ENCODE measurements at places on chromosomes 13 and 19.

GRCh38 chr13:47708386-47708785 is 292.7 kb downstream of the SUCLA2 start:
- DNase-seq = no peak

GRCh38 chr19:50838239-50838638 is 4.9 kb upstream of the KLK15 start:
- peak; percentile 49 for DNase-seq

GRCh38 chr13:37443538-37443937 is 155.0 kb downstream of the POSTN start:
- DNase-seq = no peak

- no peak for DNase-seq
These were observed 9.8 kb upstream of the USPL1 start for GRCh38 chr13:30607908-30608307.

GRCh38 chr19:10126213-10126639 is 6.5 kb upstream of the EIF3G start:
- DNase-seq = no peak

DNA sequence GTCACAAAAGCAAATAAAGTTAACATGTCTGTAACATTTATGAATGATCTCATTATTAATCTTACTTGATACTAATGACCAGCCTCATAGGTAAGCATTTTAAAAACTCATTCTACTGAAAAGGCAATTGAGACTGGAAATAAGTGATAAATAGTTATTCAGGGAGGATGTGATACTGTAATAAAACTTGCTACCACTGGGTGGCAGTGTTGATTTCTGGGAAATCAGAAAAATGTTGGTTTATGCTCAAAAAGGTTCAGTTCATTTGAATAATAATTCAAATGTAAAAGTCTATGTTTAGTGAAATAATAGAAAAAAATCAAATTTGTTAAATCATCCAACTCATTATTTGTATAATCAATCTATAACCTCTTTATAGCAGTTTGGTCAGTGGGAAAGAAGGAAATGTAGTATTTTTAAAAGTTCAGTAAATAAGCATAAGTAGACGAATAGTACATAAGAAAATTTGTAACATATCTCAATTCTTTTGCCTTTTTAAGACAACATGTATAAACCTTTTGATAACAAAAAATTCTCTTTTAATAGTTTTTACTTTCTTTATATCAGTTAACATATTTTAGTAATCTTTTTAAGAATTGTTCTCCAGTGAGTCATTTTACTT is 9.6 kb downstream of the ABHD13 start:
- DNase-seq = no peak

GRCh38 chr13:45055198-45055901 is 65.0 kb upstream of the GTF2F2 start:
- no peak for DNase-seq

- DNase-seq = no peak
These were observed 1687.5 kb downstream of the EFNB2 start for GRCh38 chr13:104847922-104848321.

GRCh38 chr19:39401070-39401548 is 5.5 kb upstream of the ZFP36 start:
- DNase-seq = no peak

DNA sequence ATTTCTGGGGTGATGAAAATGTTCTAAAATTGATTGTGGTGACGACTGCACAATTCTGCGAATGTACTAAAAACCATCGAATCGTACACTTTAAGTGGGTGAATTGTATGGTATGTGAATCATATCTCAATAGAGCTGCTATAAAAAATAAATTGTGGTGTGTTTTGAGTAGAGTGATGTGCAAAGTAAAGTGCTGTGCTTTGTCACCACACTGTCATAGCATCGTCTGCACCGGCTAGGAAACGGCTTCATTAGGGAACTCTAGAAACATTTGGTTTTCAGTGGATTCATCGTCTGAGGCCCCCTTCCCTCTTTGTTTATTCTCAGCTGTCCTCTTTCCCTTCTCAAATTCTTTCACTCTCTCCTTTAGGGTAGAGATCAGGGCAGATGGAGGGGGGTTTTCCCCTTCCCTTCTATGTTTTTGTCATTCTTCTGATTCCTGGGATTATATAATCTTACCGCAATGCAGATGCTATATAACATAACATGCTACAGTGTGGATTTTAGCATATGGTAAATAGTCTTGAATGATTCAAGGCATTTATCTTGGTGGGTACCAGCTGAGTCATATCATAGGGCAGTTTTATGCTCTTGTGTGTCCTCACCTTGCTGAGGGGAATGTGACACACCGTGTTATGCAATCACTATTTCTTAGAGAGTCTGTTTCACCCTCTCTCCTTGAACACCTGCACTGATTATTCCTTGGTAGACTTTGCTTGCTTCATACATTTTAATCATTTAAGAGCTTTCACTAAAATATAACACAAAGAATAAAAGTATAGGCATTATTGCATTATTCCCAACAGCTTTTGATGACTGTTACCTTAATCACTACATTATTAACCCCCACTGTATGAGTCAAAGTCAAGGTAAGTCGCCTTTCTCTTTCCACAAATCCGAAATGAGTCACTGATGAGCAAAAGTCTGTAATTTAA is 239.4 kb downstream of the DCLK1 start:
- DNase-seq = no peak

DNA sequence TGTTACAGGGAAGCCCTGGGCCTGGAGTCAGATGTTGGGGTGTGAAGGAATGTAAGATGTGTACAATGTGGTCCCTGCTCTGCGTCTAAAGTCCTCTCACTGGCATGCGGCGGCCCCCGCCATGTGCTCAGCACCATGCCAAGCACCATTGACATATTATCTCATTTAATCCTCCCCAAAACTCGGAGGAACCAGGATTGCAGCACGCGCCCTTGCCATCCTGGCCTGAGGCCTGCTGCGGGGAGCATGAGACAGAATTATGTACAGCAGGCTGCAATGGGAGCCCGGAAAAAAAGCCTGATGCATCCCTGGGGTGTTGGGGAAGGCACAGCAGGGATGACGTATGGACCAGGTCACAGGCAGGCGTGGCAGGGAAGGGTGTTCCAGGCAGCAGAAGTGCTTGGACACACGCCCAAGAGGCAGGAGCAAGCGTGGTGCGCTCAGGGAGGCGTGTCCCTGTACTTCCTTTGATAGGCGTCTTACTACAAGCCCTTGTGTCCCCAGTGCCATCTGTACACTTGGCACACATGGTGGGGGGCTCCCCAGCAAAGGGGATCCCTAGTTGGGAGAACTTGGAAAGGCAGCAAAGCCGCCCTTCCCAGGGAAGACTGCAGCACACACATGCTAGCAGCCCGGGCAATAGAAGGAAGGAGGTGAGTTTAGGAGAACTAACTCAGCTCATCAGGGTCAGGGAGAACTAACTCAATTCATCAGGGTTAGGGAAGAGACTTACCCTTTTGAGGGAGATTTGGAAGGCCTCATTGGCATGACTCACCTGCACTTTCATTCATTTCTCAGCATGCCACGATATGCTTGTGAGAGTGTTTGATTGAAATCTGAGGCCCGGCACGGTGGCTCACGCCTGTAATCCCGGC is 3.4 kb downstream of the EVI5L start:
- no peak for DNase-seq

DNA sequence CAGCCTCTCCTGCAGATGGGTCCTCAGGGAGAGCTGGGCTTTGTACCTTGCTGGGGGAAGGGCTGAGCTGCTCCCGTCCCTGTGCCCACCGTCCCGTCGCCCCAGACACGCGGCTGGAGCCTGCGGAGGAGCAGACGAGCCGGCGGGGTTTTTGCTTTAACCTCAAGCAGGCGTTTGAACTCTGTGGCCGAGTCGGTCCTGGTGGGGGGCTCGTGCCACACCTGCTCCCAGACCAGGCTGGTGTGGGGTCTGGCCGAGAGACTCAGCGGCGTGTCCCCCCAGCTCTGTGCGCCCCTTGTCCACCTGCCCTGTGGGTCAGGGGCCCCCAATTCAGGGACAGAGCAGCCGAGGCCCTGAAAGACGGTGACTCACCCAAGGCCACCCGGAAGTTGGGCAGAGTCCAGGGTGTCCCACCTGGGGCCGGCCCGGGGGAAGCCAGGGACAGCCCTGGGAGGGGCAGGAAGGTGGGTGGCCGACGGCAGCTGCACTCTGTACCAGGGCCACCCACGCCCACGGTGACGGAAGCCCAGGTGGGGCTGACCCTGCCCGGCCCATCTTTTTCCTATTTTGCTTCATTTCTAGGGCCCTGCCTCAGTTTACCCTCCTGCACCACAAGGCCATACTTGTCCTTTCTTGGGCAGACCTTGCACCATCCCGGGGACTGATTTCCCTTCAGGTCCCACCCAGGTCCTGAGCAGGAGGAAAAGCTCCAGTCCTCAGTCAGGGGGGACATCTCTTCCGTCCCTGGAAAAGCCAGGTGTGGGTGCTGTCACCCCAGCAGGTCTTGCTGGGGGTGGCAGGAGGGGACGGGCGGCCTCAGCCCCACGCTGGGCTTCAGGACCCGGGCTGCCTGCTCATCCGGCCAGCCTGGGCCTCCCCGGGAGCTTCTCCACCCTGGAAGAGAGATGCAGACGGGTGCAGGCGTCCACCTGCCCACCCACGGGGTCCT is 5.3 kb downstream of the EFNA2 start:
- no peak for DNase-seq

DNA sequence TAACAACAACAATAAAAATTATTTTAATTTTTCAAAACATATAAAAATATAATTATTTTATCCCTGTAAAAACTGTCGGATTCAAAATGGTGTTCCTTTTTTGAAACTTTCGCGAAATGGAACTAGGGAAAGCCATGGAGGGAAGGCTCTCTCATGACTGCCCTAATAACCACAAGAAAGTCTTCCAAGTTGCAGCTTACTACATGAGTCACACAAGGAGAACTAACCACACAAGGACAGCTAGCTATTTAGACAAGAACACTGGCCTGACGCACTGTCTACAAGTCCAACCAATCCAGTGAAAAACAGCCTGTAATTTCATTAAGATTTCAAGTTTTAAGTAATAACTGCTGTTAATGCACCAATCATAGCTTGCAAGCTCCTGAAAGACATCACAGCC is 319.2 kb upstream of the PCDH9 start:
- no peak for DNase-seq

GRCh38 chr19:30214651-30215051 is 157.5 kb upstream of the ZNF536 start:
- DNase-seq = no peak

GRCh38 chr19:14058182-14059092 is 3.4 kb downstream of the PALM3 start:
- DNase-seq = no peak

DNA sequence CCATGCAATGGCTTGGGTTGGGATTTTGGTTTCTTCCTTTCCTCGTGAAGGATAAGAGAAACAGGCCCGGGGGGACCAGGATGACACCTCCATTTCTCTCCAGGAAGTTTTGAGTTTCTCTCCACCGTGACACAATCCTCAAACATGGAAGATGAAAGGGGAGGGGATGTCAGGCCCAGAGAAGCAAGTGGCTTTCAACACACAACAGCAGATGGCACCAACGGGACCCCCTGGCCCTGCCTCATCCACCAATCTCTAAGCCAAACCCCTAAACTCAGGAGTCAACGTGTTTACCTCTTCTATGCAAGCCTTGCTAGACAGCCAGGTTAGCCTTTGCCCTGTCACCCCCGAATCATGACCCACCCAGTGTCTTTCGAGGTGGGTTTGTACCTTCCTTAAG is 24.1 kb downstream of the SPC24 start:
- DNase-seq = no peak

- DNase-seq = no peak
These were observed 28.9 kb upstream of the EVI5L start for GRCh38 chr19:7801020-7801570.
